CD4-positive, alpha-beta T cell (primary cell): ENCODE measurements at places on chromosomes 7 and 10.

- no peak for DNase-seq
Measured at GRCh38 chr10:97854743-97855142, 5.1 kb downstream of the GOLGA7B start.

- DNase-seq = no peak
Measured at GRCh38 chr10:86868353-86868752, 89.1 kb downstream of the MMRN2 start.

GRCh38 chr7:80977751-80978150 is 58.9 kb upstream of the SEMA3C start:
- DNase-seq = no peak

- peak; percentile 15 for DNase-seq
Measured at GRCh38 chr7:139358541-139359365, 941 bp upstream of the LUC7L2 start.

DNA sequence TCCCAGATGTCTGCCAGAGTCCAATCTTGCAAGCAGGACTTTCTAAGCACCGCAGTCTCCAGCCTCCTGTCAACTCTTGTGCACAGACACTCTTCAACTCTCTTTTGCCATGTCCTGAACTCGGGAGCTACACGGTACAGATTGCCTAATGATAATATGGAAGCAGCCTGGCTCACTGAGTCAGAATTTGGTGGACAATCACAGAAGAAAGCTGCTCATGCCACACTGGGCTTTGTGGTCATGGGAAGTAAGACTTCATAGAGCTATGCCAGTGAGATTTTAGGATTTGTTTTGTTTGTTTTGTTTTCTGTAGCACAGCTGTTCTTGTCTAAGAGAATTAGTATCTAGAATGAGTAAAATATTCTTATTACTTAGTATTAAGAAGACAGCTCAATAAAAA is 144.1 kb upstream of the PRSS58 start:
- DNase-seq = no peak

DNA sequence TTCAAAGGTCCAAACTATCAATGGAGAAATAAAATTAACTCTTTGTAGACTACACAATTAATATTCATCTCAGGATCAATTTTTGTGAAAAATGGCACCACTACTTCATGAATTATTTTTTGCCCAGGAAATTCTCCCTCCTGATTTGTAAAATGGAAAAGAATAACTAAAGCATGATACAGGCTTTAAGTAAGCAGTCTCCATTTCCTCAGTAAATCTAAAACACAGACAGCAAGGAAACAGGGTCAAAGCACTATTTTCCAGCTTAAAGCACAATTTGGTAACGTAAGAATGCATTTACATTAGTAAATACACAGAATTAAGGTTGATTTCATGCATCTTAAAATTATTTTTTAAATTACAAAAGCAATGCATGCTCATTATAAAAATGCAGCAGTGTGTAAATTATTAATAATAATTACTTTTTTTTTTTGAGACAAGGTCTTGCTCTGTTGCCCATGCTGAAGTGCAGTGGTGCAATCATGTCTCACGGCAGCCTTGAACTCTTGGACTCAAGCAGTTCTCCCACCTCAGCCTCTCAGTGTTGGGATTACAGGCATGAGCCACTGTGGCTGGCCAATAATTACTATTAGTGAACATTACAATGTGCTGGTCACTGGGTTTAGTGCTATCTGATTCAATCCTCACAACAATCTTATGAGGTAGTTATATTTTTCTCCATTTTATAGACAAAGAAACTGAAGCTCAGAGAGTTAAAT is 26.1 kb upstream of the VCL start:
- DNase-seq = no peak

DNA sequence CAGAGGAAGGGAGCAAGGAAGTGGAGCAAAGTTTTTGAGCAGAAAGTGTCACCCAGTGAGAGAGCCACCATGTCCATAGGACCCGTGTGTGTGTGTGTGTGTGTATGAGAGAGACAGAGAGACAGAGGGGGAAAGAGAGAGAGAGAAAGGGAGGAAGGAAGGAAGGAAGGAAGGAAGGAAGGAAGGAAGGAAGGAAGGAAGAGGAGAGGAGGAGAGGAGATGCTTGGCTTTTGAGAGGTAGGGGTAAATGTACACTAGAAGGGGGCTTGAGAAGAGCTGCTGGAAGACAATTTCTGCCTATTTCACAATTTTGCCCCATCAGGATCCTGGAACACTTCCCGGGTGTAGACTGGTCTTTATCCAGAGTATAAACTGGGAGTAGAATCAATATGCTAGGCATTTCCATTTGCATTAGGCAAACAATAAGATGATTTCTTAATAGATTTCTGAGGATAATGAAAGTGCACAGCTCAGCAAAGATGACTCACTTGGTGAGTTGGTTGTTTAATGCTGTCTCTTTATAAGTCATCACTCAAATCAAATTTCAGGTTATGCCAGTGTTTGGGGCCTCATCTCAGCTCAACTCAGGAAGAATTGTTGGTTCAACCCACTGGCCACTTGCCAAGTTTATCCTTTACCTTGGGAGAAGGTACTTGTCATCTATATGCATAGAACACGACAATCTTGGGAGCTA is 70.0 kb upstream of the FAM13C start:
- no peak for DNase-seq

DNA sequence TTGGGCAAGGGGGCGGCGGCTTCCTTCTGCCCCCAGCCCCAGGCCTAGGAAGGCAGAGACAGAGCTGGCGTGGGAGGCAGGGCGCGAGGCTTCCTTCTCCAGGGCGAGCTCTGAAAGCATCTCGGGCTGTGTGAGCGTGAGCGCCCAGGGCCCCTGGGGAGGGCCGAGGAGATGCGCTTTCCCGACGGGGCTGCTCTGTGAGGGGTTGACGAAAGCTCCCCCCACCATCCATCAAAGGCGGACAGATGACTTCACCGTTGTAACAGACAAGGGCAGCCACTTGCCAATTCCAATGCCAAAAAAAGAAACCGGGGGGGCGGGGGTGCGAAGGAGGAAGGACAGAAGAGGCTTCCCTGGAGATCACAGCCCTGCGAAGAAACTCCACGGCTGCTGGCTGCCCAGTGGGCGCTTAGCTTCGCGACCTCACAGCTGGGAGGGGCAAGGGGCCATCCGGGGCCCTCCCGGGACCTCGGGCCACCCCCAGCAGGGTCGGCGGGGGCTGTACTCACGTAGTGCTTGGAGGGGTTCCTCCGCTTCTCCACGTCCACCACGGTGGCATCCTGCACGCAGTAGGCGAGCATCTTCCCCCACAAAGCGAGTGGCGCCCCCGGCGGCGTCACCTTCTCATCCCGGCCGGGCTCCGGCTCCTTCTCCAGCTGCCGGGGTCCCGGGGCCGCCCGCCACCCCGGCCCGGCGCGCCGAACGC is 537 bp downstream of the SH3PXD2A start:
- peak; percentile 37 for DNase-seq

GRCh38 chr7:78134256-78134655 is 335.7 kb downstream of the PHTF2 start:
- no peak for DNase-seq
